ENCODE measurements at places on chromosomes 3 and 15.

DNA sequence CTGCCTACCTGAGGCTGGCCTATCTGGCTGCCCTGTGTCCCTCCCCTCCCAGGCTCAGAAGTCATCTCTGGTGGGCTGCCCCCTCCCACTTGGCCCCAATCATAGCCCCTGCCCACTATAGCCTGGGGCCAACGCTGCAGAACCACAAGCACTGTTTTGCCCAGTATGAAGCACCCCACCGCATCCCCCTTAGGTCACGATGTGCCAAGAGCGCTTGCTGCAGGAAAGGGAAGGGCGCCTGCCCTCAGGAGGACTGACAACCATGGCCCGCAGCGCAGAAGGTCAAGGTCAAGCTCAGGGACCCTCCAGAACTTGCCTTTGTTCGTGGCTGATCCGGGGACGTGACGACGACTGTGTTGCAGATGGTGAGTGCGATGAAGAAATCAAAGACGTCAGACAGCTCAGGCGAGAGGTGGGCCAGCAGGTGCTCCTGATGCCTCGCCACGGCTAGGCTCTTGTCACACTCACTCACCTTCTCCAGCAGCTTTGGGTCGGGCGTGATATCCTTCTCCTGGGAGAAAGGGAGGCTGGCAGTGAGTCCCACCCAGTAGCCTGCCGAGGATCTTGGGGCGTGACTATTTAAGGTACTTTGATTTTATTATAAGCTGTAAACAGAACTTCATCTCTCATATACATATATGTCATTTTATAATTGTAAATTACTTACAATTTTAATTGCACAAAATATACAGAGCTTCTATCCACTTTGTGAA is 146.6 kb downstream of the ATP10A start:
- no peak for DNase-seq

- DNase-seq: no peak
Observed at GRCh38 chr3:71149959-71150954, 433.3 kb downstream of the FOXP1 start.

DNA sequence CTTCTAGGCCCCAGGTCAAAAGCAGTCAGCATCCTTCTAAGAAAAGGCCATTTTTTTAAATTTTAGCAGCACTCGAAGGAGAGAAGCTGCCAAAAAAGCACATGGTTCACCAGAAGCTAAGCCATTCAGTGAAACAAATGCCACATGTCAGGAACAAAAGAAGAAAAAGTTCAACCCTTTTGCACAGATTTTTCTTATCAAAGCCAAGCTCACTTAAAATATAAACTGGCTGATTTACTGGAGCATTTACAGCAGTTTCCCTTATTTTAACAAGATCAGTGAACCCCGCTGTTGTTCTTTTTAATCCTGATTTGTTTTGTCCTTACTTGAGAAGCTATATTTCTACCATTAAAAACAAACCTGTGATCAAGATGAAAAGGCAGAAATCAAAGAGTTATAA is 46.5 kb upstream of the SYNPR start:
- no peak for DNase-seq

DNA sequence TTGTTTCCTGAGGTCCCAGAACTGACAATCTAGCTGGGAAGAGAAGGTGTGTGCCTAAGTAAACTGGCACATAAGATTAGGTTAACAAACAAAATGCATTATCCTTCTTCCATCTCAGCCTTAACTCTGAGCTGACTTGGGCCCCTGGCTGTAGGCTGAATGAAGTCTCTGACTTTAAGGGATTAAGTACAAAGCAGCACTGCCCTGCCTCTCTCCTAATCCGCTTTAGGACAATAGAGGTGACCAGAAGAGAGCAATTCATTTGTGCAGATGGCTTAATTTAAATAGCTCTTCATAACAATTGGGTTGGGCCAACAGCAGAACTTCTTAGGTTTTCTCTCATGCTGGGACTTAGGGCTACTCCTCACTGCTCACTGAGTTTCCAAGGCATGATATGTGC is 181.6 kb upstream of the SOX14 start:
- DNase-seq: no peak

GRCh38 chr3:127192576-127193232 is at the start of gene PRR23E:
Gene PRR23E (plus strand): TSS chr3:127193131. CDS start chr3:127196686, 3,555 bp downstream.
- DNase-seq: no peak

DNA sequence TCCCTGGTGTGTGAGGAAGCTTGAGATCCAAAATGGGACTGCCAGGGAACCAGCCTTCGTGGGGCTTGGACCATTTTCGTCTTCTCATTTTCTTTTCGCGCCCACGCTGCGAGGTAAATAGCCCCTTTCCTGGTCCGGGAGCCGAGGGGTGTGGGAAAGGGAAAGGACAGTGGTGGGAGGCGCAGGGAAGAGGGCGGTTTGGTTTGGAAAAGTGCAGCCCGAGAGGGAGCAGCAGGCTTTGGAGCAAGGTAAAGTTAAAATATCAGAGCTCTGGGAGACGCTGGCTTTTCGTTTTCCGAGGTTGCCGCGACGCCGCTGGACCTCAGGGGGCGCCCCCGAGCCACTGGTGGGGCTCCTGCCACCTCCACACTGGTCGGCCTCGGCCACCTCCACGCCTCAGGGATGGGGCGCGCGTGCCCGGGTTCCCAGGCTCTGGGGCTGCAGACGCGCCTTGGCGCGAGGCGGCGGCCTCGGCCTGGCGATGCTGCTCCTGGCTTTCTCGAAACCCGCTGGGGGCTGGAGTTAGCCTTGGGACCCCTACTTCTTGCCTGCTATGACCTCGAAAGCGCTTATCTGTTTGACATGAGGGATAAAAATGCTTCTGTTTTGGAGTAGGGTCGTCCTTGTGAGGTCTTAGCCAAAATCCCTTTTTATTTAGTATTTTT is 3.2 kb downstream of the PTPRG start:
- DNase-seq: no peak

- peak; percentile 33 for DNase-seq
Observed at GRCh38 chr3:12138044-12138443, 20.7 kb downstream of the TIMP4 start.

GRCh38 chr3:141275973-141276372 is 44.3 kb downstream of the PXYLP1 start:
- DNase-seq: peak; percentile 14

DNA sequence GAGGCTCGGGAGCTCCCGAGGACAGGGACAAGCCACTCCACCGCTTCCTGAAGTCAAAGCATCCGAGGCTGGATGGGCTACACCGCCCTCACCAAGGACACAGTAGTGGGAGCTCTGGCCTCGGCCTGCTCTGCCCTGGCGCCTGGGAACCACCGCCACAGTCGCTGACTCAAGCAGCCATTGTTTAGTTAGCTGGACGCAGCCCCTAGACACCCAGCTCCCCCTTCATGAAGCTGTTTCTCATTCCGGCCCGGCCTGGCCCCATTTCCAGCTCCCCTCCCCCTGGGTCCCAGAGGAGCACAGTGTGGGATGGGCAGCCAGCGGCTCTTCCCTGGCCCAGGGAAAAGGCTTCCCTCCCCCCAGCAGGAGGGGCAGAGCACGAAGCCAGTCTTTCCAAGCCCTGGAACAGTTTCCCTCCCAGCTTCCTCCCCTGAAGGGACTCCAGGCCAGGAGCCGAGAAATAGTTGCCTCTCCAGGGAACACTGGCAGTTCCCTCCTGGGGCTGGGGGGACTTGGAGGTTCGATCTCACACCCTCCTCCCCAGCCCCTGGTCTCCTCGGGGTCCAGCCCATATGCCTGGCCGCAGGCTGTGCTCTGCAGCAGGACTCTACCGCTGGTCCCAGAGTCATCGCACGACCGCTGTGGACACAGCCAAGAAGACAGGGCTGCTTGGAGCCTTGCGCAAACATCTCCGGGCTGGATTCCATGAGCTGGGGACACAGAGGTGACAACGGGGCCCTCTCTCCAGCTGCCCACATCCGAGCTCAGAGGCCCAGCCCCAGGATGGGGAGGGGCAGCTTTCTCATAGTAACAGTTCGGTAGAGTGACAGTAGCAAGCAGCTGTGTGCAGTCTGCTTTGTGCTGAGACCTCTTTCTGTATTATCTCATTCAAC is 10.0 kb downstream of the PLXND1 start:
- DNase-seq: peak; percentile 62

DNA sequence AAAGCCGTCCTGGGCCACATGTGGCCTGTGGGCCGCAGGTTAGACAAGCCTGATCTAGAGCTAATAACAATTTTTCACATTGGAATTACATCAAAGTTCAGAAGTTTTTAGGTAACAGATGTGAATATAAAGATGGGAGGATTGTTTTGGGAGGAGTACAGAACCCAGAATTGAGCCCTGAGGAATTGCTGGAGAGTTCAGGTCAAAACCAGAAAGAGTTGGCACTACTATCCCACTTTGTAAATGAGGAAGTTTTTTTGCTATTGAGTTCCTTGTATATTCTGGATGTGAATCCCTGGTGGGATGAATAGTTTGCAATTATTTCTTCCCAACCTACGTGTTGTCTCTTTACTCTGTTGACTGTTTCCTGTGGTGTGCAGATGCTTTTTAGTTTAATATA is 109.5 kb upstream of the LIPC start:
- DNase-seq: no peak

- DNase-seq: peak; percentile 21
Observed at GRCh38 chr3:197151580-197151979, 122.0 kb upstream of the MELTF start.

- DNase-seq: no peak
Observed at GRCh38 chr15:45102226-45102625, 11.7 kb downstream of the DUOX2 start.

- DNase-seq: peak; percentile 55
Observed at GRCh38 chr3:195441476-195441991, 1.3 kb downstream of the ACAP2 start.

DNA sequence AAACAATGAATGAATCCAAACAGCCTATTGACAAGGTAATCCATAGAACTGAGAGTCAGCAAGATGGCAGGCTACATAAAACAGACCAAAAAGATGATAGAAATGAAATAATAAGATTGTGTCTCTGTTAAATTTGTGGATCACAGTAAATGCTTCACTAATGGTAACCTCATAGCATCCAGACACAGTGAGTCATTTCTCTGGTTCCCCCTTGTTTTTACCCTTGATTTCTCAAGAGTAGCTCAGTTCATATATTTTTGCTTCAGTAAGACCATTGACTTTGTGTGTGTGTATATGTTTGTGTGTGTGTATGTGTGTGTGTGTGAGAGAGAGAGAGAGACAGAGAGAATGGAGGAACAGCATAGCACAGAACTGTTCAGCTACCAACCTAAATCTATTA is 546.9 kb downstream of the RBMS3 start:
- DNase-seq: no peak

GRCh38 chr15:36911322-36911944 is 188.9 kb downstream of the MEIS2 start:
- peak; percentile 37 for DNase-seq

GRCh38 chr15:72375501-72375845 is 341 bp downstream of the HEXA start:
- DNase-seq: peak; percentile 26

DNA sequence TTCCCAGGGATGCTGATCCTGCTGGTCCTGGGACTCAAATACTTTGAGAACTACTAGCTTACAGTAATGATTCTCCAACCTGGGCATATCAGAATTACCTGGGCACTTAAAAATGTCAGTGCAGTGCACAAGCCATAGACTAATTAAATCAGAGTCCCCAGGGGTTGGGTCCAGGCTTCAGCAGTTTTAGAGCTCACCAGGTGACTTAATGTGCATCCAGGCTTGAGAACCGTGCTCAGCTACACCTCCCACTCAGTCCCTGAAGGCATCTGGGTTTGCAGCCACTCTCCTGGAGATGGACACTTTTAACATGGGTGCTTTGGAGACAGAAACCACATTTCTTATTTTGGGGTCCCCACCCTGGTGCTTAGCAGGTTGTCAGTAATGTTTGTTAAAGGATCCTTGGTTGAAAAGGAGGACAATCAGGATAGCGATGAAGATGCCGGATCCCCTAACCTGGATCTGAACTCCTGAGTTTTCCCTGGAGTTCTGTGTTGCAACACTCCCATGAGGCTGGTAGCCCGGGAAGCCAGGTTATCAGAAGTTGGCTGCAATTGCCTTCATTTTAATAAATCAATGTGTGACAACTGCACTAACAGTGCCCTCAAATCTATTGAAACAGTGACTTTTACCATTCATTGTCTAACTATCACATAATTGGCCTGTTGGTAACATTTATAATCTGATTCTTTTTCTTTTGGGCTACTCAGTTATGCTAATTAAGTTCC is 48.1 kb downstream of the BFSP2 start:
- DNase-seq: no peak

DNA sequence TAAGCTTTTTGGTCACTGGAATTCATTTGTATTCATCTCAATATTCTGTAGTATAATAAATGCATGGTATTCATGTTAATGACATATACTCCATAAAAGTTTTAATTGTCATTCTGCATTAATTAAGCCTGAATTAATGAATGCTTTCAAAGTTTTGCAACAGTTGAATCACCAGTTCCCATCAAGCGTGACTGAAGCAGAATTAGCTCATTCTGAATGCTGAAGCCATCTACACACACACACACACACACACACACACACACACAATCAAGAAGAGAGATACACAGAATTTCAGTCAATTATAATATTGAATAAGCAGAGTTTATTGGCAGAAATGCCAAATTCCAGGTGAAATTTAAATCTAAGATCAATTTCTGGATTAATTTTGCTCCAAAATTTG is 252.1 kb upstream of the KCNMB2 start:
- DNase-seq: no peak

- DNase-seq: no peak
Observed at GRCh38 chr3:128714887-128715491, 11.0 kb upstream of the RAB7A start.

- no peak for DNase-seq
Observed at GRCh38 chr15:62046078-62046743, 14.0 kb downstream of the VPS13C start.

- DNase-seq: no peak
Observed at GRCh38 chr3:113183748-113184661, 27.4 kb upstream of the BOC start.

DNA sequence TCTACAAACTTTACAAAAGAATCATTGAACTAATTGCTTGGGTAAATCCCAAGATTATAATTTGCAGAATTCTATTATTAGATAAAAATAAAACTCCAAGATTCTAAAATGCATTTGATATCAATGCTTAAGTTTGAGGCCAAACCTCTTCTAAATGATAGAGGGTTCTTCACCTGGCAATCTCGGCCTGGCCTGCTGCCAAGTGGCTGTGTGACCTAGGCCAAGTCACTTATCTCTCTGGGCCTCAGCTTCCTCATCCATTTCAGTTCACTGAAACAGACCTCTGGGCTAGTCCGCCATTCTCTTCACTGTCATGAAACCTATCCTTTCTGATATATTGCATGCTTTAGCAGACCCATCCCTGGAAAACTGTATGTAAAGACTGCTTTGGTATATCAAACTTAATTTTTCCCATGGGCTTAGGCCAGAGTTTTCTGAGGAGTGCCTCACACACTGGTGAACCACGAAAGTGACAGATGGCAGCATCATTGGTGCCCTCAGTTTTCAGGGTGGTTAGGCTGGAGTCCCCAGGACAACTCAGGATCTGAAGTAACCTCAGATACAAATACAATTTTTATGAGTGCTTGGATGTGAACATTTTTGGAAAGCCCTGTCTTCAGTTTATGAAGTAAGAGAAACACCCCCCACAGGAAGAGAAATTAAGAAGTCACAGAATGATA is 21.8 kb downstream of the NUDT16 start:
- no peak for DNase-seq

- DNase-seq: no peak
Observed at GRCh38 chr3:155325263-155325835, 31.9 kb upstream of the STRIT1 start.
